ENCODE measurements at places on chromosomes 3 and 15. TPM values are rescaled to one million over a fixed set of nuclear protein-coding genes. Genes with fewer than 3 reads are reported as not detected.

- H3K4me3 ChIP-seq, result no peak overlapping the region
- no peaks in the 10 kb centered on the region for H3K4me1 ChIP-seq
- no peaks in the 10 kb centered on the region for H3K36me3 ChIP-seq
These were observed 106.1 kb upstream of the FRMD4B start for GRCh38 chr3:69491975-69492374.

- no peak overlapping the region for H3K4me3 ChIP-seq
- H3K4me1 ChIP-seq, result no peaks in the 10 kb centered on the region
- H3K27ac ChIP-seq, result no peak overlapping the region
- no peaks in the 10 kb centered on the region for H3K36me3 ChIP-seq
- DNase-seq, result no peak
These were observed 7.0 kb downstream of the DUOXA1 start for GRCh38 chr15:45122719-45123118.

LRRIQ4 gene
- polyA plus RNA-seq, result 0.07 TPM

EBLN2 gene
- 0.94 TPM for polyA plus RNA-seq

CHDH gene
- 0.57 TPM for polyA plus RNA-seq

TTLL13 gene
- 0.32 TPM for polyA plus RNA-seq

Data from thymus (tissue), 14 donors.